ENCODE measurements at places on chromosomes 4 and X.

GRCh38 chrX:39972340-39972739, 125.4 kb downstream of the BCOR start:
- no peak for DNase-seq

- no peak for DNase-seq
Measured at GRCh38 chr4:162952232-162952631, 214.5 kb downstream of the NAF1 start.

- no peak for DNase-seq
Measured at GRCh38 chr4:14867847-14868246, 134.4 kb upstream of the CPEB2 start.

- no peak for DNase-seq
Measured at GRCh38 chr4:54493862-54494261, 163.9 kb upstream of the KIT start.
